Activated CD4-positive, alpha-beta T cell treated with anti-CD3 and anti-CD28 coated beads for 4 hours (primary cell): ENCODE measurements at places on chromosomes 16 and 17.

DNA sequence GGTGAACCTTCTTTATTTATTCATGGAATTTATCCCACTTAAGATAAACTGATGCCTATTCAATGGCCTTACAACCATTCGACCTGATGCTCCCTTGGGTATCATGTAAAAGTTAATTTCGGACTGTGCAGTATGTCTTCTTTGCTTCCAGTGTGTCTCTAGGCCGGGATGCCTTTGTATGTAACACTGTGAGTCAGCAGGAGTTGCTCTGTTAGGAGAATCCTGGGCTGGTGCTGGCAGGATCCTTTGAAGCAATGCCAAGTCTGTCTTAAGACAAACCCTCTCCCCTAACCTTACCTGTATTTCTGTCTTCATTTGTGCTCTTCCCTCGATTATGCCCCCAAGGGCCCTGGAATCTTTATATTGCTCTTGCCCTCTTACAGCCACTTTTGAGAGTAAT, 37.9 kb upstream of the ABCA8 start:
- no peak for DNase-seq

- no peak for DNase-seq
Measured at GRCh38 chr17:31509805-31510177, 118.3 kb downstream of the RAB11FIP4 start.

DNA sequence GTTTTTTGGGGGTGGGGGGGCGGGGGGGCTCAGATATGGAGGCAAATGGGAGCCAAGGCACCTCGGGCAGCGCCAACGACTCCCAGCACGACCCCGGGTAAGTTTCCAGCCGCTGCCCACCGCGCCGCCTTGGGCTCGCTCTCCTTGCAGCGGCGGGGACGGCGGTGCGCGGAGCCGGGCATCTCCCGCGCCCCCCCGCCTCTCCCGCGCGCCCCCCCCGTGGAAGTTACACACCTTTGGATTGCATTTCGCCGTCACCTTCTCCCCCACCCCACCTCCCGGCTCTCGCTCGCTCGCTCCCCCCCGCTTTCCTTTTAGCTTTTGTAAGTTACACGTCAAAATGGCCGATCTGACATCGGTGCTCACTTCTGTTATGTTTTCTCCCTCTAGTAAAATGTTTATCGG, 387 bp downstream of the MSI2 start:
- DNase-seq = peak; percentile 39

- DNase-seq = peak; percentile 36
Measured at GRCh38 chr16:84730406-84731106, 30.8 kb downstream of the USP10 start.

DNA sequence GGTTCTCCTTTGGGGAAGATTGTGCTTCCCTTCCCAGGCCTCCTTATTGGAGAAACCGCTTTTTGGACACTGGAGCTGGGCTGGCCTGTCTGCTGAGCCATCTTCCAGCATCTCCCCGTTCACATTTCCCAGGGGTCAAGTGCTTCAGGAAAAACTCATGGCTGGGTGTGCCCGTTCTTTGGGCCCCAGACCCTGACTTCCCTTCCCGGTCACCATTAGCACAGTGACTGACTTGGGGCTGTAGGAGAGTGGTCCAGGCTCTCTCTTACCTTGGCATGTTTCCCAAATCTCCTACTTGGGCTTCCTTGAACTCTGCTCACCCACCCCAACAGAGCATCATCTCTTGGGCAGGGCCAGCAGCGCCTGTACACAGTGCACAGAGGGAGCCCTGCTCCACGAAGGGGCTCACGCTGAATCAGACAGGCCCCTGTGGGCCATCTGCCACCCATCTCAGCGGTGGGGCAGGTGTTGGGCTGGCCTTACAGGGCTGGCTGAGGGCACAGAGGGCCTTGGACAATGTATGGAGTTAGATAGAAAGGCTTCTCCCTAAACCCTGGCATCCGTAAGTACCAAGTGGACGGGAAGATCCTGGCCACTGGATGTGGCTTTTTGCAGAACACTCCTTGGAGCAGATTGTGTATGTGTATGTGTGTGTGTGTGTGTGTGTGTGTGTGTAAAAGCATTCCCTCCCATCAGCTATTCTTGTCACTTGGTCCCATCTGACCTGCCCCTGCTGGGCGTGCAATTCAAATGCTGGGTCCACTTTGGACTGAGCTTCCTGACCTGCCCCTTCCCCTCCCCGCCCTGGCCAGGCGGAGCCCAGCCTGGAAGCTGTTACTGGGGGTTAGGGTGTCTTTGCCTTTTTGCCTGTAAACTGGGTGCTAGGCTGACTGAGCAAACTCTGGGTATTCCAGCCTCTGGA, 24.9 kb upstream of the CDC42EP4 start:
- no peak for DNase-seq

GRCh38 chr16:27152121-27152520, 51.2 kb upstream of the KDM8 start:
- no peak for DNase-seq

- no peak for DNase-seq
Measured at GRCh38 chr16:81469710-81470535, 25.3 kb downstream of the CMIP start.

- DNase-seq = no peak
Measured at GRCh38 chr17:75998327-75998795, 2.3 kb upstream of the CDK3 start.

DNA sequence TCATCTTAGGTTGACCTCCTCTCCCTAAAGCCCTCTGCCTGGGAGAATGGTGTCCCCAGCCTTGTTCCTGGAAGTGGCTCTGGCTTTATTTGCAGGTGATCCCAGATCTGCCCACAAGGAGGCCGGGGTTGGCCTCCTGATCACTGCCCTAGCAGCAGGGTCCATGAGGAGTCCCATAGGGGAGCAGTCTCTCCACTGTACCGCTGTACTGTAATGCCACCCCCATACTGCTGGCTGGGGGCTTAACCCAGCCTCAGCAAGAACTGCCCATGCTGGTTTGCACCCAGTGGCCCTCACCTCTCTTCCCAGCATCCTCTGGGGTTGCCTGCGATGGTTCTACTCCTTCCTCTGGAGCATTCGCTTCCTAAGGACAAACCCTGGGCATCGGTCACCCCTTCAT, 39.1 kb downstream of the PSME3IP1 start:
- DNase-seq = no peak

DNA sequence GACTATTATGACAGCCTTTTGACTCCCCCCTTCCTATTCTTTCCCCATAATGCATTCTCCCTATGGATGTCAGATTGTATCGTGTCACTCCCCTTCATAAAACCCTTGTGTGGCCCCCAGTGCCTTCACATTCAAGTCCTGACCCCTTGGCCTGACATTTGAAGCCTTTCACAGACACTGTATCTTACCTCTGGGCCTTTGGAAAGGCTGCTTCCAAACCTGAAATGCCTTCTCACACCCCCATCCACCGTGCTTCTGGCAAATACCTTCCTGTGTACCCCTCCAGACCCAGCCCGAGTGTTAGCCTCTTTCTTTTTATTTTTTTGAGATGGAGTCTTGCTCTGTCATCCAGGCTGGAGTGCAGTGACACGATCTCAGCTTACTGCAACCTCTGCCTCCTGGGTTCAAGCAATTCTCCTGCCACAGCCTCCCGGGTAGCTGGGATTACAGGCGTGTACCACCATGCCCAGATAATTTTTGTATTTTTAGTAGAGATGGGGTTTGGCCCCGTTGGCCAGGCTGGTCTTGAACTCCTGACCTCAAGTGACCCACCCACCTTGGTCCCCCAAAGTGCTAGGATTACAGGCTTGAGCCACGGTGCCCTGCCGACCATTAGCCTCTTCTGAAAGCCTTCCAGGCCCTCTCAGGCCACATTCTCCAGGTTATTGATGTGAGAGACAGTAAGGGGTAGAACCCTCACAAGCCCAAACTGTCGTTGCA, 2.1 kb downstream of the ARMC5 start:
- DNase-seq = no peak

GRCh38 chr16:51431517-51432241, 280.6 kb upstream of the SALL1 start:
- DNase-seq = no peak

GRCh38 chr17:80312621-80313135, 52.0 kb downstream of the RNF213 start:
- DNase-seq = no peak

- DNase-seq = no peak
Measured at GRCh38 chr16:14309906-14310305, 238.8 kb downstream of the MRTFB start.

GRCh38 chr17:56835264-56835585, 1.3 kb downstream of the DGKE start:
- no peak for DNase-seq

DNA sequence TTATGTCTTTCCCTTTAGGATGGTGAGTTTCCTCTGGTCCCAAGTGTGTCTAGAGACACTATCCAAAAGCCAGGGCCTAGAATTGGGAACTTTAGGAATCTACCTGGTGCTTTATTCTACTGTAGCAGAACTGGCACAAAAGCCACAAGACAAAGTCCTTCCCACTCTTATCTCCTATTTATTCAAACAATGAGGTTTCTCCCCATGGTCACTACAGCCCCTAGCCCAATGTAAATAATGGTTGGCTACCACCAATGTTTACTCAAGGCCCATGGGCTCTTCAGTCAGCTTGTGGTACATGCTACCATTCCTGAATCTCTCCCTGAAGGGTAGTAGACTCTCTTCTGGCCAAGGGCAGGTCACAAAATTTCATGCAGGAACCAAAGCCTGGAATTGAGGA, 789.4 kb upstream of the KIF2B start:
- no peak for DNase-seq

DNA sequence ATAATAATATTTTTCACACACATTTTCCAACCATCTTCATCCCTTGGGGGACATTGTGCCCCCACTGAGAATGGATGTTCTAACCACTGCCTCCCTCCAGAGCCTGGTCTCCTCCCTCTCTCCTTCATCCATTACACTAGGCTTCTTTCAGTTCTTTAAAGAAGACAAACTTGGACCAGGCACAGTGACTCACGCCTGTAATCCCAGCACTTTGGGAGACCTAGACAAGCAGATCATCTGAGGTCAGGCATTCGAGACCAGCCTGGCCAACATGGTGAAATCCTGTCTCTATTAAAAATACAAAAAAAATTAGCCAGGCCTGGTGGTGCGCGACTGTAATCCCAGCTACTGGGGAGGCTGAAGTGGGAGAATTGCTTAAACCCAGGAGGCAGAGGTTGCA, 6.5 kb downstream of the ALOX15 start:
- DNase-seq = no peak

GRCh38 chr16:1979271-1980029, 1.8 kb downstream of the NOXO1 start:
- peak; percentile 60 for DNase-seq

GRCh38 chr16:1990351-1991134, 773 bp downstream of the SYNGR3 start:
- DNase-seq = peak; percentile 41

- no peak for DNase-seq
Measured at GRCh38 chr17:7557775-7558543, 591 bp upstream of the TNFSF13 start.

DNA sequence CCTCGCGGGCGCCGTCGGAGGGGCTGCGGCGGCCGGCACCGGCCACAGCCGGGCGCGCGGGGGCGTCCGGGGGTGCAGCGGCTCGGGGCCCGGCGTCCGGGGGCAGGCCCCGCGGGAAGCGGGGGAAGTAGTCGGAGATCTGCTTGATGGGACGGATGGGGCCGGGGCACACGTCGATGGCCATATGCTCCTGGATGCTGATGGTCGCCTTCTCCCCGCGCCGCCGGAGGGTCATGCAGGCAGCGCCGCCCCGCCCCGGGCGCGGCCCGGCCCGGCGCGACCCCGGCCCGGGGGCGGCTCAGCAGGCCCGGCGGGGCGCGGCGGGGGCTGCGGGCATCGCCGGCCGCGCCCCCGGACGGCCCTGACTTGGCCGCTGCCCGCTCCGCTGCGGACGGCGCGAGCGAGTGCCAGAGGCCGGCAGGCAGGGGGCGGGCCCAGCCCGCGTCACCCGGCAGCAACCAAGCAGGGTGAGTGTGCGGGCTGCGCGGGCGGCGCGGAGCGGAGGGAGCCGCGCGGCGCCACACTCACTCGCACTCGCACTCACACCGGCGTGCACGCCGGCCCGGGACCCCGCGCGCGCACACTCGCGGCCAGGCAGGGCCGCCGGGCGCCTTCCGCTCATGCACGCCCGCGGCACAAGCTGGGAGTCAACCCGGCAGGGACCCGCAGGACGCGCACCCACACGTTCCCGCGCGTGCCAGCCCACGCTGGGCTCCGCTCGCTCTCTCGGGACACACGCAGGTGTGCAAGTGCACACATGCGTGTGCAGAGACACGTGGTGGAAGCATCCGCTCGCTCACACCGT, at the start of gene DOC2B:
TSS of gene DOC2B (minus strand) at position 406 of the 805 bp plus-strand sequence. CDS start at position 235, 171 bp downstream.
- no peak for DNase-seq

GRCh38 chr16:80167657-80168390, 373.0 kb upstream of the DYNLRB2 start:
- DNase-seq = no peak

GRCh38 chr17:15169676-15170075, 95.5 kb downstream of the PMP22 start:
- DNase-seq = no peak

DNA sequence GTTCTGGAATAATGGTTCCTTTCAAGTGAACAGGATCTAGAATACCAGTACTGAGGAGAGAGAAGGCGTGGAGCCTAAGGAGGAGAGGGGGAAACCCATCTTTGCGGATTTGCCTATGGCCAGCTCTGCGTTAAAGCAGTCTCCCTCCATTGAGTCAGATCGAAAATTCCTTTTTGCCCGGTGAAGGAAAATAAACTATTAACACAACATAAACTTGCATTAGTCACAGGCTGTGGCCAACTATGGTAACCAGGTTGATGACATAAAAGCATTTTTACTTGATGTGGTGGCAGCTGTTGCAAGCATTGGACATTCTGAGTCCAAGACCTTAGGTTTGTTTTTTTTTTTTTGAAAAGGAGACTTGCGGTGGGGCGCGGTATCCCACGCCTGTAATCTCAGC, 8.9 kb downstream of the LDAF1 start:
- no peak for DNase-seq
